ENCODE measurements at places on chromosomes 4 and X. TPM values are rescaled to one million over a fixed set of nuclear protein-coding genes. Genes with fewer than 3 reads are reported as not detected.

GRCh38 chrX:47958761-47959342, 44.9 kb downstream of the ZNF182 start:
- peaks cover 4% of the 10 kb centered on the region for H3K36me3 ChIP-seq
- H3K4me3 ChIP-seq: no peak overlapping the region
- H3K27ac ChIP-seq: no peak overlapping the region
- peaks cover 8% of the 10 kb centered on the region for H3K27me3 ChIP-seq
- DNase-seq: no peak

The FGFBP1 gene
- total RNA-seq: not detected

DNA sequence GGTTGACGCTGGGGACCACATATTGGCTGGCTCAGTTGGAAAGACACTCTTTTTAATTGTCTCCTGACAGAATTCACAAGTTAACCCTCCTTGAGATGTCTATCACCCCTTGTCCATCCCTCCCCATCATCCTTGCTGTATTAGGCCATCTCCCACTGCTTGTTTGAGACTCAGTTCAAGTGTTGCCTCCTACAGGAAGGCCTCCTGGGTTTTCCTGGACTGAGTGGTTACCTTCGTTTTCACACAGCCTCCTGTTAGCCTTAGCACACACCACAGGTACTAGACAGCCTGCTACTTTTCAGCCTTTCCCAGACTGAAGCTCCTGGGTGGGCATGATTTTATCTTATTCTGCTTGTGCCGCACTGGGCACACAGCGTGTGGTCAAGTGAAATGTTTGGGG, 145.3 kb upstream of the STX18 start:
- no peak for DNase-seq
- H3K27ac ChIP-seq: no peak overlapping the region
- no peaks in the 10 kb centered on the region for H3K27me3 ChIP-seq
- H3K4me1 ChIP-seq: no peaks in the 10 kb centered on the region

DNA sequence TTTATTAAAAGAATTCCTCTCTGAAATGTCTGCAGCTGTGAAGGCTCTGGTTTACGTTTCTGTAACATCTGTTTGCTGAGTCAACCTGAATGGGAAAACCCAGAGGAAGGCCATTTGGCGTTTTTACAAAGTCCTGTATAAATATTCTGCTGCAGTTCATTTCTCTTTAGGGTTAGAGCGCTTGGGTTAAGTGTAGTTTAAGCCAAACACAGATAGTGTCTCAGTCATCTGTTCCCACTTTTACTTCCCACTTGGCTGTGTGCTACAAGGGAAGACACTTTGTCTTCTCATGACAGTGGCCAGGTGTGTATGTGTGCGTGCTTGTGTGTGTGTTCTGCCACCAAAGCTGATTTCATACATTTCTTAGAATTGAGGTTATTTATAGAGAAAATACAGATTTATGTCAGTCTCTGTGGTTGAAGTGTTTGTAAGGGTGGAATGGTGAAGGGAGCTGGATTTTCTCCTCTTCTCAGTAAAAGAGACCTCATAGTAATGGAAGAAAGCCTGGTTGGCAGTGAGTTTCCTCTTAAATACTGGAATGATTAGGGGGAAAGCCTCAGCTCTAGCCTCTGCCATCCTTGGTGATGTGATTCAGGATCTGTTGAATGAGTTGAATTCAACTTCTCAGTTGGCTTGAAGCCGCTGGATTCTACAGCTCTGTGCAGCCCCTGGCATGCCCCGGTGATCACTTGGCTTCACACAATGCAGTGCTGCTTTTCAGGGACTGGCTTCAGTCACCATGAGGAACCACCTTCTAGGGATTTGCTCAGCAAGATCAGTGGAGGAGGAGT, 50.6 kb downstream of the JADE1 start:
- no peaks in the 10 kb centered on the region for H3K27me3 ChIP-seq
- peak overlapping the region; percentile 40 for H3K27ac ChIP-seq
- H3K4me1 ChIP-seq: peaks cover 61% of the 10 kb centered on the region

The MAGIX gene
- total RNA-seq: 1.2 TPM

DNA sequence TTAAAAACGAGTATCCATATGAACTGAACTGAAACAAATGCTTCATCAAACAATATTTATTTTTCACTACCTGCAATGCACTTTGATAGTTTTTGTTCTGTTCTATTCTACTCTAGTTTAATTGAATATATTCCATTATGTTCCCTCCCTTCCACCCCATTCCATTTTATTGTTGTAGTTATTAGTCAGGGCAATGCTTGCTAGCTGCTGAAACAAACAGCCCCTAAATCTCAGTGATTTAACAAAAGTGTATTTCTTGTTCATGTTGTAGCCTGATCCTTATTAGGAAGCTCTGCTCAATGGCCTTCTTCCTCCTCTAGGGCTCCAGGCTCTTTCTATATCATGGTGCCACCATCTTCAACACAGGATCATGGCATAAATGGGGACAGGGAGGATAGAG, 122.3 kb upstream of the RAI2 start:
- H3K27me3 ChIP-seq: peaks cover 6% of the 10 kb centered on the region
- H3K36me3 ChIP-seq: no peaks in the 10 kb centered on the region
- no peaks in the 10 kb centered on the region for H3K4me1 ChIP-seq

GRCh38 chr4:145797278-145797677, 117.3 kb downstream of the C4orf51 start:
- peaks cover 11% of the 10 kb centered on the region for H3K4me1 ChIP-seq
- H3K4me3 ChIP-seq: no peak overlapping the region
- DNase-seq: no peak
- no peak overlapping the region for H3K27ac ChIP-seq
- no peaks in the 10 kb centered on the region for H3K36me3 ChIP-seq

- no peak for DNase-seq
- peaks cover 54% of the 10 kb centered on the region for H3K4me1 ChIP-seq
- no peak overlapping the region for H3K27ac ChIP-seq
- H3K27me3 ChIP-seq: no peaks in the 10 kb centered on the region
- no peak overlapping the region for H3K4me3 ChIP-seq
These were observed 12.5 kb downstream of the IRF2 start for GRCh38 chr4:184461711-184462441.
